ENCODE measurements at places on chromosomes 16 and 17.

DNA sequence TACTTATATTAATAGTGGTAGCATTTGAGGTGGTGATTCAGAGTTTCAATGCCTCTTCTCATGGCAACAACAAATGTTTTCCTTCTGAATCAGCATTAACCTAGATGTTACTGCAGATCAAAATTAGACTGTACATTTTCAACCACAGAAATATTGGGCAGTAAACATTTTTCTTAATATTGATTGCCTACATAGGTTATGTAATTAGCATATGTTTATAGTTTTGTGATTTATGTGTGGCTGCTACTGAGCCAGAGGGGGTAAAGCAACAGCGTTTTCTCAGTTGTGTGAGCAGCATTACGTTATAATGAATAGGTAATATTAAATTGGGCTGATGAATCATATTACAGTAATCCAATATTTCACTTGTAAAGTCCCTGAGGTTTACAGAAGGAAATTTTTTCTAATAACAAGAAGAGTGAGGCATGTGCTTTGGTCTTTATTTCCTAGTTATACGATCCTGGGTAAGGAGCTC, 18.8 kb upstream of the BMERB1 start:
- no peak for DNase-seq

DNA sequence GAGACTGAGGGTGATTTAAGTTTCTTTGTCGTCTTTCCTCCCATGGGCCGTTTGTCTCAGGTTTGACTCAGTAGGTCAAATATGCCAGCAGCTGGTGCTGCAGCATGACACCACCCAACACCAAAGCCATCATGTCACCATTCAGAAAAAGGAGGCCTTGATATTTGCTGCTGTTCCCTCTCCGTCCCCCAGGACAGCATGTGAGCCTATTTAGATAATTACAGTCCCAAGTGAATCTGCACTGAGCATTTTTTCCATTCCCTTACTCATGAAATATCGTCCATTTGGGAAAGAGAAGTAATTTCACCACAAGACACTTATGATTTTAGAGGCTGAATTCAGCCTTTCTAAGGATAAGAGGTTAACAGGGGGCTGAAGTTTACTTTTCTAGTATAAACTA, 62.2 kb upstream of the ADORA2B start:
- no peak for DNase-seq

- DNase-seq: no peak
Measured at GRCh38 chr16:23848958-23849357, 13.2 kb downstream of the PRKCB start.

DNA sequence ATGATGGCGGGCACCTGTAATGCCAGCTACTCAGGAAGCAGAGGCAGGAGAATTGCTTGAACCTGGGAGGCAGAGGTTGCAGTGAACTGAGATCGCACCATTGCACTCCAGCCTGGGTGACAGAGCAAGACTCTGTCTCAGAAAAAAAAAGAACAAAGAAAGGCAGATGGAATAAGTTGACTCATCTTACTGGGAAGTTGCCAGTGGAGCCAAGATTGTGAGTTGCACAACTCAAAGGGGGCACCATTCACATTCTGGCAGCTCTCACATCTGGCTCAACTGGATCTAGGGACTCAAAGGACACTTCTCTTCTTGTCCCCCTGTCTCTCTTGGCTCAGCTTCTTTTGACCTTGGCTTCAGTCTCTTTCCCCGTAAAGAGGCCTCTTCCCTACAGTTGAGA, 53.7 kb upstream of the ETV4 start:
- DNase-seq: peak; percentile 81

DNA sequence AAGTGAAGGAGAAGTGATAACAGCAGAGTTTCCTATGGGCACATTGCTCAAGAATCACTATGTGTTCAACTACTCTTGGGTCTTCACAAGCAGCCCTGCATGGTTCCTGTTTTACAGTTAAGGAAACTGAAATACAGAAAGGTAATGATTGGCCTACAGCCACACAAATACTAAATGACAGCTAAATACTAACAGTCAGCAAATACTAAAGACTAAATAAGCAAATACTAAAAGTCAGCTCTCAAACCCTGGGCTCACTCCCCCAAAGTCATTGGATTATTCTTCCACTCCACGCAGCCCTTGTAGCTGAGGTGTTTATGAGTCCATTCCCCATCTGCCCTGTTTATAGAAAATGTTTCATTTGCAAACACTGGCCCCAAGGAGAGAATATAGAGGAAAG, 372.7 kb upstream of the CDH11 start:
- no peak for DNase-seq

DNA sequence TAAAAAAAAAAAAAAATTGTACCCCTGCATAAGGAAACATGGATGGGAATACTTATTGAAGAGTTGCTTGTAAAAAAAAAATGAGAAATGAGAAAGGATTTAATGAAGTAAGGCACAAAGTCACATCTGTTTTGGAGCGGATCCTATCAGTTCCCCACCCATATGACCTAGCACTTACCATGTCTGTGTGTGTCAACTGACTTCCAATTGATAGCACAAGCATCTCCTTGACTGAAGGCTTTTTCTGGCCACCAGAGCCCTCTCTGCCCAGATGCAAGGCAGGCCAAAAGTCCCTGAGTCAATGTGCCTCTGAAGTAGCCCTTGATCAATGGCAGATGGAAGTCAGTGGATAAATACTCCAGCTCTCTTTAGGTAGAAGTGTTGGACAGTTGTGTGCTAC, 13.4 kb upstream of the NLK start:
- DNase-seq: no peak

DNA sequence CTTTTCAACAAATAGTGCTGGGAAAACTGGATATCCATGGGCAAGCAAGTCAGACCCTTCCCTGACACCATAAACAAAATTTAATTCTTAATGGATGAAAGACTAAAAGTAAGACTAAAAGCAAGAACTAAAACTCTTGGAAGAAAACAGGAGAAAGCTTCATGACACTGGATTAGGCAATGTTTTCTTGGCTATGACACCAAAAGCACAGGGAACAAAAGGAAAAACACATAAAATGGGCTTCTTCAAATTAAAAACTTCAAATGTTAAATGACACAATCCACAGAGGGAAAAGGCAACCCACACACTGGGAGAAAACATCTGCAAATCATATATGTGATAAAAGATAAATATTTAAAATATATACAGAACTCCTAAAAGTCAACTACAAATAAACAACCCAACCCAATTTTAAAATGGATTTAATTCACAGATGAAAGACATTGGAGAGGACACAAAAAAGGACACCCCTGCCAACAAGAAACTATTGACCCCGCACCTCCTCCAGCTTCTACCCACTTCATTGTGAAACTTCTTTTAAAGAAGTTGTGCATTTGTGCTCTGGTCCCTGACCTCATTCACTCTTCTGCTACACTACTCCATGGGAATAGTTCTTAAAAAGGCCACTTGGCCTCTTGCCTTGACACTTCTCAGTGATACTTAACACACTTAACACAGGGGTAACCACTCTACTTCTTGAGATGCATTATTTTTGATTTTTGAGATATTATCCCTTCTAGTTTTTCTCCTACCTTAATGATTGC, 80.3 kb downstream of the TRIM37 start:
- DNase-seq: no peak

- DNase-seq: no peak
Measured at GRCh38 chr17:2689411-2690164, 22.0 kb downstream of the CLUH start.

- DNase-seq: peak; percentile 10
Measured at GRCh38 chr16:74521691-74522090, 85.2 kb downstream of the GLG1 start.

- DNase-seq: no peak
Measured at GRCh38 chr17:34840750-34841149, 120.5 kb downstream of the CCT6B start.

- no peak for DNase-seq
Measured at GRCh38 chr17:47066095-47066494, 87.0 kb upstream of the RPRML start.
